NCI-H1092 (cell line): ENCODE measurements at places on chromosomes 13 and 19.

GRCh38 chr13:107203146-107203847 is 635.4 kb upstream of the ARGLU1 start:
- DNase-seq, result no peak

DNA sequence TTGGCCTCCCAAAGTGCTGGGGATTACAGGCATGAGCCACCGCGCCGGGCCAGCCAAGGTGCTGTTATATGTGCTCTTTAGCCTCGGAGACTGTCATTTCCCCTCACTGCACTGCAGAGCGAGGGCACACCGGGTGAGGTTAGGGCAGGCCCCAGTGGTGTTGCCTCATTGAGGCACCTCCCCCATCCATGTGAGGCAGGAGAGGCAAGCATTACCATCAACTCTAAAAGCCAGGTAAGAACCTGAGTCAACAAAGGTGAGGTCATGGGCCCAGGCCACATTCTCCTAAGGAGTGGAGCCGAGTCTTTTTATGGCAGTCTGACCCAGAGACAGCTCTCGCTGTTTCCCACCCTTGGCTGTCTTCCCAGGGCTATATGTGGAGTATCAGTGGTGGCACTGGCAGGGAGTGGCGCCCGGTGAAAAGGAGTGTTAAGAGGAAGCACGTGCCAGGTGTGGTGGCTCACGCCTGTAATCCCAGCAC is 10.9 kb downstream of the B3GNT8 start:
- DNase-seq, result no peak

DNA sequence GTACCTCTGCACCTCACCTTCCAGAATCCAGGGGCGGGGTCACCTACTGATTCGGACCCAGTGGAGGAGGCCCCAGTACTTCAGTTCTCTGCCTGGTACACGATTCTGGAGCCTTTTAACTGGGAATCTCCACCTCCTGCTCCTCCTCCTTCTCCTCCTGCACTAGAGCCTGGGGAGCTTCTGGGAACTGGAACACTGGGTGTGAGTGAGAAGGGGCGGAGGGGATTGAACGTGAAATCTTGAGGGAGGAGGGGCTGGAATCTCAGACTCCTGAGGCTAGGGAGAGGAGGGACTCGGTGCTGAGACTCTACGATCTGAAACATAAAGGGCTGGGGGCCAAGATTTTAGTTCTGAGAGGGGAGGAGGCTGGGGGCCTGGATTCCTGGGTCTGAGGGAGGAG is at the start of gene KLK8:
Gene KLK8 (minus strand): TSS at position 90 of the 400 bp plus-strand sequence. CDS start 437 bp downstream, outside the sequence.
- DNase-seq, result no peak

DNA sequence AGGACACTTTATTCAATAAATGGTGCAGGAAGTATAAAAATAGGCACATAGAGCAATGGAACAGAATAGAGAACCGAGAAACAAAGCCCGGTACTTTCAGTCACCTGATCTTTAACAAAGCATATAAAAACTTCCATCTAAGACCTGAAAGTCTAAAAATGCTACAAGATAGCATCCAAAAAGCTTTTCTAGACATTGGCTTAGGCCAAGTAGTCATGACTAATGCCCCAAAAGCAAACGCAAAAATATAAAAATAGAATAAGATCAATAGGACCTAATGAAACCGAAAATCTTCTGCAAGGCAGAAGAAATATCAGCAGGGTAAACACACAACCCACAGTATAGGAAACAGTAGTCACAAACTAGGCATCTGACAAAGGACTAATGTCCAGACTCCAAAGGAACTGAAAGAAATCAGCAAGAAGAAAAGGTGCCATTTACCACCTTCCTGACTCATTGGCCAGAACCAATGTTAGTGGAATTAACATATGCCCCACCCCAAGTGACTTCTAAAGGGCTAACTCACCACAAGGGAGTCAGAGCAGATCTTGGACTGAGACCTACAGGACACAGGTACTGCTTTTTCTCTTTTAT is 40.8 kb upstream of the CEACAM21 start:
- no peak for DNase-seq

- peak; percentile 84 for DNase-seq
These were observed 46.7 kb downstream of the GAS6 start for GRCh38 chr13:113816946-113817859.

DNA sequence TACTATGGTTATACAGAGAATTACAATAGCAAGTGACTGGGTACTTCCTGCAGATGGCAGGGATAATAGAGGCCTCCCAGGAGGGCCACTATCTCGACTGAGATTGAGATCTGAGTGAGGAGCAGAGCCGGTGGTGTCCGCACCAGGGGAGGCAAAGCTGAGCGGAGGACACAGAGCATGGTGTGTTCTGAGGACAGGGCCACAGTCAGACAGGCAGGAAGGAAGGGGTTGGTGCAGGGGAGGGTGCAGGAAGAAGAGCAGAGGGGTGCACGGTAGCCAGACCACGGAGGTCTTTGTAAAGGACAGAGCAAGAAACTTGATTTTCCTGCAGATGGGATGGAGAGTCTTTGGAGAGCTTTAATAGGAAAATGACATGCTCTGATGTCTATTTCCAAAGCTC is 152.4 kb downstream of the SHISA2 start:
- DNase-seq, result no peak

GRCh38 chr13:52713894-52714293 is 25.7 kb downstream of the CNMD start:
- DNase-seq, result no peak

DNA sequence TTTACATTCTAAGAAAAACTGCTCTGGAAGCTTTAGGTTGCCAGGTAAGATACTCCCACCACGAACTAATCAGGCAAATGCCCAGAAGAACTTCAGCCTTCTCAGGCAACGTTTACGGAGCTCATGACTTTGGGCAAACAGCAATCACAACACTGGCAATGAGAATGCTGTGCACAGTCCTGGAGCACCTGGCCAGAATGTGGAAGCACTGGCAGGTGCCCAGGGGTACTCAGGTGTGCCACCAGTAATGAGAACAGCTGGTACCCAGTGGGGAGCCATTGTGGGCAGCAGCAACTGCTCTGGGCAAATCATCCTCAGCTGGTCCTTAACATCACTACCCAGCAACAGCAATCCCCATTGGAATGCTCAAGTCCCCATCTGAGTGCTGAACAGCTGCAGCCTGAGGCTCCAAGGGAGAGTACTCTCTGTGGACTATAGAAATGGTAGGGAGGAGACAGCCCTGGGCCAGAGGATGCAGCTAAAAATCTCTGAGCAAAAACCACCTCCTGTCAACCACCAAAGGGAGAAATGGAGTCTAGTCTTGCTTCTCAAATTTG is 210.0 kb downstream of the FOXO1 start:
- DNase-seq, result peak; percentile 12

GRCh38 chr19:50889638-50890037 is 16.4 kb downstream of the KLK2 start:
- no peak for DNase-seq

DNA sequence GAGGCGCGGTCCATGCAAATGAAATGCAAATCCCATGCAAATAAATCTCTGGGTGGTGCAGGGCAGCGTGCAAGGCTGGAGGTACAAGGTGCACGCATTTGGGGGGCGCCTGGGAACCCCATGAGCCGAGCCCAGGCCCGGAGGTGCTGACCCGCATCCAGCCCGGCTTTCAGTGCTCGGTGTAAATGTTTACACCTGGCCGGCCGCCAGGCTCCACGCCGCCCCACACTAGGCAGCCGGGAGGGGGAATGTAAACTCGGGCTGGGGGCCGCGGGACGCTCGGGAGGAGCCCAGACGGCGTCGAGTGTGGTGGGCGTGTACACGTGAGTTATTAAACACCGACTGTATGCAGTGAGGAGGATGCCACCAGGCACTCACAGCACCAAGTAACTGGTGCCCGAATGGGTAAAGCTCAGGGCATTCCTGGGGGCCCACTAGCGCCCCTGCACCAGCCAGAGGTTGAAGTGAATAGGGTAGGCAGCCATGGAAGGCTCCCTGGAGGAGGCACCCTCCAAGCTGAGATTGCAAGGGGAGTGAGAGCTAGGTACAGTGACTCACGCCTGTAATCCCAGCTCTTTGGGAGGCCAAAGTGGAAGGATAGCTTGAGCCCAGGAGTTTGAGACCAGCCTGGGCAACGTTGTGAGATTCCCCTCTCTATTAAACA is 17.2 kb downstream of the FUT6 start:
- no peak for DNase-seq
